ENCODE measurements at places on chromosomes 7 and 10. TPM values are rescaled to one million over a fixed set of nuclear protein-coding genes. Genes with fewer than 3 reads are reported as not detected.

DNA sequence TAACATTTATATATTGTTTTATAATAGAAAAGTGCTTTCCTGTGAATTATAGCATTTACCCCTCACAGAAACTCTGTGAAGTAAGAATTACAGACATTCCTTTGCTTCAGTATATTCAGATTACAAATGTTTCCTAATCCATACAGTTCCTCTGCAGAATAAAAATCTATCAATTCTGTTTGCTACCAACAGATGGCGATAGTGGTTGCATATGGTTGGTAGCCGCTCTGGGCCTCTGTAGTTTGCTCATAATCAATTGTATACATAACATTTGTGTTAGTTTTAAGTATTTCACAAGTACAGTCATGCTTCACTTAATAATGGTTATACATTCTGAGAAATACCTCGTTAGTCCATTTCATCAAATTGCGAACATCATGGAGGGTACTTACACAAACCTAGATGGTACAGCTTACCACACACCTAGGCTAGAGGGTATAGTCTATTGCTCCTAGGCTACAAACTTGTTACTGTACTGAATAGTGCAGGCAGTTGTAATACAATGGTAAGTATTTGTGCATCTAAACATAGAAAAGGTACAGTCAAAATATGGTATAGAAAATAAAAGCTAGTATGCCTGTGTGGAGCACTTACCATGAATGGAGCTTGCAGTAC lies 94.4 kb upstream of the STEAP4 start:
- no peak for DNase-seq

NUPR2 gene
- not detected for total RNA-seq

SLC18A3 gene
- not detected for total RNA-seq

- no peak for DNase-seq
These were observed 7.9 kb upstream of the FAM170B start for GRCh38 chr10:49141541-49142332.

- DNase-seq = no peak
These were observed 215.7 kb downstream of the USP6NL start for GRCh38 chr10:11395581-11396310.

DNA sequence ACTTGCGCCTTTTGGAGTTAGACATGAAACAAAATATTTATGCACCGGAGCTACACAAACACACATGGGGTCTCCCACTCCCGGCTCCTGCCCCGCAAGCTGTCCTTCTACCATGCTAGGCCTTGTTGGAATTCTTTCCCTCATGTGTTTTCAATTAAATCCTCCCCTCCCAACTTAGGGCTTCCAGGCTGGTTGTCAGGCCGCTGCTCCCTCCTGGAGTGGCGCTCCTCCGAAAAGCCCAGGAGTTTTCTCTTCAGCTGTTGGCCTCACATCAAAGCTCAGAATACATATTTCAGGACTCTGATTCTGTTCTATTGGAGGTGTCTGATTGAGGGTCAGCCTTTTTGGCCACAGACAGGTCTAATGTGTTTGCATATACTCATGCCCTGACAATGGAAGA lies 113.3 kb downstream of the FANK1 start:
- no peak for DNase-seq

FOXI2 gene
- not detected for total RNA-seq

DNA sequence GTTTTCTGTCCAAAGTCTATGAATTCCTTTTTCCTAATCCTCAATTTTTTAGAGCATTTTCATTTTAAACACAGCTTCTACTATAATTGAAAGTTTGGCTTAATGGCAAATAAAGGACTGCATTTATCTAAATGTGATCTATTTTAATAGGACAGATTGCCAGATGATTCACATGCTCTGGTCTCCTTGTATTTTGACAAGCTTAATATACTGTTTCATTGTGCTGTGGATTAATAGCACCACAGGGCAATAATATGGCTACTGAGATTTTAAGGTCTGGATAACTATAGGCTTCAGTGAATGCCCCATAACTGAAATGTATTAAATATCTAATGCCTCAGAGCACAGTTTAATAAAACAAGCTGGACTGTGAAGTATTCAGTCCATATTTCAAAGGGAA lies 1362.8 kb downstream of the XPNPEP1 start:
- DNase-seq = no peak

- peak; percentile 31 for DNase-seq
These were observed 145.5 kb downstream of the FANK1 start for GRCh38 chr10:126041804-126042231.

- no peak for DNase-seq
These were observed 112.6 kb downstream of the DGKI start for GRCh38 chr7:137734221-137734620.

STEAP1 gene
- not detected for total RNA-seq

CLRN3 gene
- total RNA-seq = not detected

NPS gene
- not detected for total RNA-seq

GIMAP5 gene
- 31.3 TPM for total RNA-seq

OR2A42 gene
- total RNA-seq = not detected

DNA sequence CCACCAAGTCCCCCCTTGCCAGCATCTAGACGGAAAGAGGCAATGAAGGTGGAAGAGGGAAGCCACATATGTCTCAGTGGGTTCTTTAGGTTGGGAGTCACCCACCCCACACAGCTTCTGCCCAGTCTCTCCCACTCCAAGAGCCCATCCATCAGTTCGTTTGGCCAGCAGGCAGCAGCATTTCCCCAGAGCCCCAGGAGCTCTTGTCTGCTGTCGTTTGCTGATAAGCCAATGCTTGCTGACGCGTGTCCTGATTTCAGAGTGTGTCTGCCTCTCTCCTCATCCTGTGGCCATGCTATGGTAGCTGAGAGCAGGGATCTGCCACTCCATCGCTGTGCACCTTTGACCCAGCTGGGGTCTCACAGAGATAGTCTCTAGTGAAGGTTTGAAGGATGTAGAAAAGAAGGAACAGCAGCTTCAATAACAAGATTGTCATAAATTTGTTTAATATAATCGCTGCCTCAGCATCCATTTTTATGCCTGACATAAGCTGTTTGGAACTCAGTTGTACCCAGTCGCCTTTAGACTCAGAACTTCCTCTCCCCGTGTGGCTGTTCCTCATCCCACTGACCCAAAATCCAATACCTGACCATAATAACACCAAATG lies 39.4 kb upstream of the GDF10 start:
- peak; percentile 57 for DNase-seq

WDR86 gene
- total RNA-seq = 5.6 TPM

CARD11 gene
- total RNA-seq = 122 TPM

GRCh38 chr10:44370731-44371248 lies 14.1 kb downstream of the CXCL12 start:
- no peak for DNase-seq

GRCh38 chr10:86191686-86192085 lies 174.9 kb downstream of the GRID1 start:
- no peak for DNase-seq

PRR15 gene
- not detected for total RNA-seq

ANKRD2 gene
- total RNA-seq = not detected

GRCh38 chr10:72316748-72317435 lies 37.8 kb downstream of the DNAJB12 start:
- DNase-seq = peak; percentile 60

Data from CD4-positive, alpha-beta T cell (primary cell).